ENCODE measurements at places on chromosomes 1 and 21.

- no peak for DNase-seq
Measured at GRCh38 chr21:27769763-27770162, 802.9 kb upstream of the ADAMTS5 start.

DNA sequence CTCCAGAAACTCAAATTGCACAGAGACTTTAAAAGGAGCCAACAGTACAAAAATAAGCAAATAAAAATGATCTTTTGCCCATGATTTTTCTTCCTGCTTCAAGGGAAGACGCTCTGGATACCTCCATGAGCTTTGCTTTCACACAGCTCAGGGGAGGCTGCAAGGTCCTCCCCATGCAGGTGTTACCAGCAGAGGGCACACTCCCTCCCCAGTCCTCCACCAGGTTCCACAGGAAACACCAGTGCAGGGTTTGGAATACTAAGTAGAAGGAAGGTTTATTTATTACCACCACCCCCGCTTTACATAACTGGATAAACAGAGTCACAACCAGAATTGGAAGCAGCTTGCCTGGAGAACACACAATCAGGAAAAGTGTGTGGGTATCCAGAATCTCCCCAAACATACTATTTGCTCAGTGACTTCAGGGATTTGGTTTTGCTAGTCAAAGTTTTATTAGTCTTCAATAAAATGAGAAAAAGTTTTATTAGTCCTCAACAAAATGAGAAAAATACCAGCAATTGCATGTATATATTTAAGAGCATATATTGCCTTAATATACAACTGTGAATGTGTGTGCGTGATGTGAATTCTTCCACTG is 37.3 kb downstream of the HSD3B1 start:
- no peak for DNase-seq

- DNase-seq, result no peak
Measured at GRCh38 chr1:72846476-72847278, 564.3 kb upstream of the NEGR1 start.

- DNase-seq, result peak; percentile 6
Measured at GRCh38 chr1:91529856-91530255, 29.2 kb downstream of the CDC7 start.

DNA sequence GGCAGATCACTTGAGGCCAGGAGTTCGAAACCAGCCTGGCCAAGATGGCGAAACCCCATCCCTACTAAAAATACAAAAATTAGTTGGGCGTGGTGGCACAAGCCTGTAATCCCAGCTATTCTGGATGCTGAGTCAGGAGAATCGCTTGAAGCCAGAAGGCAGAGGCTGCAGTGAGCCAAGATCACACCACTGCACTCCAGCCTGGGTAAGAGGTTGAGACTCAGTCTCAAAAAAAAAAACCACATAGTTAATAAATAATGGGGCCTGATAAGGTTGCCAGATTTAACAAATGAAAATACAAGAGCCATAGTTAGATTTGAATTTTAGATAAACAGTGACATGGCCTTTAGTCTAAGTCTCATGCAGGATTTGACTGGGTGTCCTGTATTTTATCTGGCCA is 175.7 kb downstream of the ZZZ3 start:
- DNase-seq, result no peak

DNA sequence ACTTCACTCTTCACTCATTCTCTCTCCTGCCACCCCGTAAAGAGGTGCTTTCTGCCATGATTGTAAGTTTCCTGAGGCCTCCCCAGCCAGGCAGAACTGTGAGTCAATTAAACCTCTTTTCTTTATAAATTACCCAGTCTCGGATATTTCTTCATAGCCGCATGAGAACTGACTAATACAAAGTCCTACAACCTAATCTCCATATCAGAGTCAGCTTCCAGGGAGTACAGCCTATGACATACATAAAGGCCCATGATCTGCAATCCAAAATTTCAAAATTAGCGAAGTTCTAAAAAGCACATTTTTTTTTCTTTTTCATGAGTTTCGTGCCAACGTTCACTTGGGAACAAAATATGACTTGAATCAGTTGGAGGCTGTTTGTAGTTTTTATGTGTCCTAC is 256.9 kb upstream of the DUSP10 start:
- DNase-seq, result no peak

- no peak for DNase-seq
Measured at GRCh38 chr1:175890958-175891357, 147.6 kb upstream of the TNR start.

- DNase-seq, result no peak
Measured at GRCh38 chr1:182672487-182672836, 11.9 kb downstream of the RGS8 start.

DNA sequence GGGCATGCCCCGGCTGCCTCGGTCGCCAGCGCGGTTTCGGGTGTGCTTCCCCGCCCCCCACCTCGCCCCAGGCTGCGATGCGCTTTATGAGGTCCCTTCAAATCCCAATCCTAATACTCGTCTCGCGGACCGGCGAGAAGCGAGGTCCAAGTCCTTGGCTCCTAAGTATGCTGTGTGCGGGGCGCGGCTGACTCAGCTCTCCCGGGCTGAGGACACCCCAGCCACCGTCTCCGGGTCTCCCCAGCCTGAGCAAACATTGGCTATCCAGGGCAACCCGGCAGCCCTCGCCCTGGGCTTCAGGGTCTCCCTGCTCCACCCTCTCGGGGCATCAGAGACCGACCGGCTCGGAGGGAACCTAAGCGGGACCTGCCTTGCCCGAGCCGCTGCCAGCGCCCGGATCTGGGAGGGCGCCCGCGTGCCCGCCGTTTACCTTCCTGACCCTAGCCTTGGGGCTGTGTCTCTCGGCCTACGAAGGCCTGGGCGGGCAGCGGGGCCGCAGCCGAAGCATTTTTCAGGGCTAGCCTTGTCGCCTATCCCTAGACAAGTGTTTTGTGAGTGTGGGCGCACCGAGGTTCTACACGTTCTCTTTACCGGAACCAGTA is 1.2 kb downstream of the ITPKB start:
- DNase-seq, result no peak

DNA sequence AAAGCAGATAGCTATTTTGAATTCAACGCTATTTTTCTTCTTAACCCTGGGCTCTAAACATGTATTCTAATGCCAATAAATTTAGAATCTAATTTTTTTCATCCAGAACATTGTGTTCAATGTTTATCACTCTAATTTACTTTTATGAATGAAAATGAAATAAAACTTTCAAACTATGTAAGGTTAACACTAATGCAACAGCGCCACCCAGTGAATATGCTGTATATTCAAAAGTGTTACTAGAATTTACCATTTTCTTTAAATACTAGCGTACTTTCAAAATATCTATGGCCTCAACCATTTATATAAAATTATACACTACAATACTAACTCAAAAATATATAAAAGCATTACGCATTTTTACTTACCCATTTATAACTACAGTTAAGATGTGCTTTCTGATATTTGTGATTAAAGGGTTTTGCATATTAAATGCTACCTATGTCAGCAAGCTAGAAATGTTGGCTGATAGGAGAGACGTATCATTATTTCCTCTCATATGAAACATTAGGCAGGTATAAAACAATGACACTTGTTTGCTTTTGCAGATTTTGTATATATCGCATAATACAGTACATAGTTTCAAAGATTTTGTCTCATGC is 5.9 kb upstream of the NUF2 start:
- no peak for DNase-seq

GRCh38 chr21:35236090-35236489 is 187.0 kb upstream of the RUNX1 start:
- no peak for DNase-seq

DNA sequence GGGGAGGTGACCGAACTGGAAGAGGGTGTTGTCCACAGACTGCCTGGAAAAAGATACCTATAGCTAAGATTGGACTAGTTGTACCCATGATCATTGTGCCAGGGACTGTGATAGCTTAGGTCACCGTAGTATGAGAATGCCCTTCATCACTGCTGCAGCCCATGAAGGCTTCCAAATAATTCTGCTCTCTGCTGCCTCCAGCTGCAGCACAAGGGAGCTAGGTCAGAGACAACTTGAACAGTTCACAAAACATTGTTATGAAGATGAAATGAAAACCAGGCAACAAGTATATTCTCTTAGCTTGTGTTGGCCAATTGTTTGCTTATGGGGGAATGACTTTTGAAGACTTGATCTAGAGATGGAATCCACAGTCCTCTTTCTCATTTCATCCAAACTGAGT is 246.7 kb downstream of the MRPL39 start:
- DNase-seq, result no peak

DNA sequence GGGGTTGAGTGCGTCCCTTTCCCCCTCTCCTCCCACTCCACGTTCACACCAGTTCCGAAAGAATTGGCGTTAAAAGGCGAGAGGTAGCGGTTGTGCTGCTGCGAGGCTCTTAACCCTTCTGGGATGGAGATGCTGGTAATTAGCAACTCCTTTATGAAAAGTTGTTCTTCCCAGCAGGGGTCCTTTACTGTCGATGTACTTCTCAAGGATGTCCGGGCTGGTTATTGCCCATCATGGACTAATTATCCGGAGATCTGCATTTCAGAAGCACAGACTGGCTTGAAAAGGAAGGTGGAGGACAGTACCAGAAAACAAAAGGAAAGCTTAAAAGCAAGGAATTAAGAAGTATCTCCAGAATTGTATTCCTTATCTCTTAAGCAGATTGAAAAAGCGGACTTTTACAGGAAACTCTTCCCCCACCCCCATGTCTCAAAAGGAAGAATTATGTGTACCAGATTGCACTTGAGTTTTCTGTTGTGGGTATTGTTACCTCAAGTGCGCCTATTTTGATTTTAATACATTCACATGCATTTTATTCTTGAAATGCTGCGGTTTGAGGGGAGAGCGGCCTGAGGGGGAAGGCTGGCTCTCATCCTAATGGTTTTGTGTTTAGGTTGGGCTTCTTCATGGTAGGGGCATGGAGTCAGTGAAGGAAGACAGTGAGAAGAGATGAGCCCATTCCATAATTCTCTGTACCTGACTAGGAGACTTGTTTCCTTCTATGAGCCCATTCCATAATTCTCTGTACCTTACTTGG is 1.5 kb downstream of the AK4 start:
- DNase-seq, result no peak

- no peak for DNase-seq
Measured at GRCh38 chr1:227914801-227915563, 32.8 kb downstream of the WNT9A start.

- no peak for DNase-seq
Measured at GRCh38 chr1:12678820-12679219, 34.9 kb downstream of the AADACL4 start.

DNA sequence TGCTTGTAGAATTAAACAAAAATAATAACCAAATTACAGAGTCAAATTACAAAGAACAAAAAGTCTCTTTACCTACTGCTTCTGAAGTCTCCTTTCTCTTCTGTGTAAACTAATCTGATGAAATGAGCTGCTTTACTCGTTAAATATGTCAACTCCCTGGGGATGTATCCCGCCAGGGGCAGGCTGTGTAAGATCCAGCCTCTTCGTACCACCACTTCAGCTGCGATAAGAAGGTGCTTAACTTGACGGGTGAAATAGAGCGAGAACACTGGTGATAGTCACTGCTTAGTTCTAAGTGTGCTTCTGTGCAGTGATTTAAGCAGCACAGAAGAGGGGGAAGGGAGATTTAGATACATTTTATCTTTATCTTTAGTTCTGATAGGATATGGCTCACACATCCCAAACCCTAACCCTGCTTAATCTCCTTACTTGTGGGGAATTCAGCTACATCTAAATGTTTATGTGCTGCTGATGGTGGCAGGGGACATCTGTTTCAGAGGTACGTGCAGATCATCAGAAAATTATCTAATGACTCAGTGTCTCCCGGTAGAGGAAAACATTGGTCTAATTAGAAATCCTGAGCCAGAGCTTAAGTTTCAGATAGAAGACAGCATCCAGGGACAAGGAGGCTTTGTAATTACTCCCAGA is 46.0 kb downstream of the RHOU start:
- no peak for DNase-seq

DNA sequence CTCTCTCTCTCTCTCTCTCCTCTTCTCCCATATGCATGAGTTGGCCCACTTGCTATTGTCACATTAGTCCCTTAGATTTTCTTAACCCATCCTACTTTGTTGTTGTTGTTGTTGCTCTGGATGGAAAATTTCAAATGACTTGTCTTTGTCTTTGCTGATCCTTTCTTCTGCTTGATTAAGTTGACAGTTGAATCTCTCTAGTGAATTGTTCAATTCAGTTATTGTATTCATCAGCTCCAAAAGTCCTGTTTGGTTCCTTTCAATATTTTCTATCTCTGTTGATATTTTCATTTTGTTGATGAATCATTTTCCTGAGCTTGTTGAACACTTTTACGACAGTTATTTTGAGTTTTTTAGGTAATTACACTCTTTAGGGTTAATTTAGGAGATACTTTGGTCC is 18.8 kb upstream of the SLC35D1 start:
- DNase-seq, result no peak

- DNase-seq, result no peak
Measured at GRCh38 chr21:31143036-31143435, 104.8 kb upstream of the KRTAP19-8 start.

- peak; percentile 29 for DNase-seq
Measured at GRCh38 chr1:85824066-85824840, 116.0 kb upstream of the ZNHIT6 start.

DNA sequence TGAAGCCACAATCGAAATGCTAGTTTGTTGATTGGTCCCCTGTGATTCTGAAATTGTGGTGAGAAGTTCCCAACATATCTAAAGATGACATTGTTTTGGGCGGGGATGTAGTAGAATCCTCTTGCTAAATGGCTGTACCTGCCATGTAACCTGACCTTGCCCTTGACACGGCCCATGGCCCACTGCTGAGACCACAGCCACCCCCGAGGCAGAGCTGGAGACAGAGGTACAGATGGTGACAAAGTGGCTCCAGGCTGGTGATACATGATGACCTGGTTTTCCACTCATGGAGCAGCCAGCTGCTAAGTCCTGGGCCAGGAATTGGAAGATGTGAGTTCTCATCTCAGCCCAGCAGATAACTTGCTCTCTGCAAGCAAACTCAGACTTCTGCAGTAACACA is 226.5 kb downstream of the FOXD2 start:
- DNase-seq, result no peak

DNA sequence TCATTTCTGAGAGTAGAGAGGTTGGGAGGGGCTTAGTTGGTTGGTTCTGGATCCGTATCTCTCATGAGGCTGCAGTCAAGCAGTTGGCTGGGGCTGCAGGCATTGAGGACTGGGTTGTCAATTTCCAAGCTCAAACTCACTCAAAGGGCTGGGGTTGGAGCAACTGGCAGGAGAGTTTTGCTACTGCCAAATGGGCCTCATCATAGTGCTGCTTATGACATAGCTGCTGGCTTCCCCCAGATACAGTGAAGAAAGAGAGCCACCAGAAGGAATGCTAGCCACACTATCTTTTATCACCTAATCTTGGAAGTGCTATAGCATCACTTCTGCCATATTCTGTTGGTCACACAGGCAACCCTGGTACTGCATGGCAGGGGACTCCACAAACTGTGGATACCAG is 363.5 kb upstream of the USP24 start:
- no peak for DNase-seq

DNA sequence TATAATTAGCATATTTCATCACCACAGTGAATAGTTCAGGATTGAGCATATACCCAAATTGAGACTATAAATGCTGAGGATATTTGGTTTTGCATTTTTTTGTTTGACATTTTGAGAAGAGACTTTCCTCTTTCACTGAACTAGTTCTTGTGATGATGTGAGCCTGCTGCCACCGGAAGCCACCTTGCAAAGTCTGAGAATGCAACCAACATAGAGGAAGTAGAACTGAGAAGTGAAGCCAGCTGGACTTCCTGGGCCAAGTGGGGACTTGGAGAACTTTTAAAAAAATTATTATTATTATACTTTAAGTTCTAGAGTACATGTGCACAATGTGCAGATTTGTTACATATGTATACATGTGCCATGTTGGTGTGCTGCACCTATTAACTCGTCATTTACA is 102.3 kb downstream of the RPE65 start:
- no peak for DNase-seq
